Stimulated activated CD4-positive, alpha-beta T cell treated with anti-CD3 and anti-CD28 coated beads, Interleukin-4, amount 100 ng/mL, for 48 hours (primary cell): ENCODE measurements at places on chromosomes 2 and 18.

- no peak for DNase-seq
These were observed 1.2 kb downstream of the TFPI start for GRCh38 chr2:187552828-187553681.

DNA sequence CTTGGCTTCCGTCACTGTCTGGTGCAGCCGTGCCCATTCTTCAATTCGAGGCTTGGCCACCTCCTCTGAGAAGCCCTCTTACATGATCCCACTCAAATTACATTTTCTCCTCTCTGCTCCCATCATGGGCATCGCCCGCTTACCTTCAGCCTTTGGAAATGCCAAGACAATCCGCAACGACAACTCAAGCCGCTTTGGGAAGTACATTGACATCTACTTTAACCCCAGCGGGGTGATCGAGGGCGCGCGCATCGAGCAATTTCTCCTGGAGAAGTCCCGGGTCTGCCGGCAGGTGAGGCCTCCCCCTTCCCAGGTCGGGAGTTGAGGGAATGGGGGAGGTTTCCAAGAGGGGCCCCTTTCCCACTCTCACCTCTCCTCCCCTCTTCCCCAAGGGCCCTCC, 38.3 kb downstream of the MYO7B start:
- DNase-seq: no peak

DNA sequence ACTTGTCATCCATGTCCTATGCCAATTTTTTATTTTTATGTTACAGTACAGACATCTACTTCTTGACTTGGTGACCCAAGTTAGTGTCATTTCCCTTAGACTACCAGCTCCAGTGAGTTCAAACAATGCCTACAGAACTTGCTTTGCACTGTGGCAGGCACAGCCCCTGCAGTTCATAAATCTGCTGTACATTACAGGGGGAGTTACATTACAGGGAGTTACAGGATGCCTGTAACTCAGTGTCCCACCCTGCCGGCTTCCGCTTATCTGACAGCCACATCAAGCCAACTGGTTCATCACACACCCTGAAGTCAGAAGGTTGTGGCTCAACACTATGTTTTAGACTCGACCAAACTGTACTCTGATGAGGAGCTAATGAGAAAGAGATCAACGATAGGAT, 7.8 kb upstream of the NPAS2 start:
- no peak for DNase-seq

DNA sequence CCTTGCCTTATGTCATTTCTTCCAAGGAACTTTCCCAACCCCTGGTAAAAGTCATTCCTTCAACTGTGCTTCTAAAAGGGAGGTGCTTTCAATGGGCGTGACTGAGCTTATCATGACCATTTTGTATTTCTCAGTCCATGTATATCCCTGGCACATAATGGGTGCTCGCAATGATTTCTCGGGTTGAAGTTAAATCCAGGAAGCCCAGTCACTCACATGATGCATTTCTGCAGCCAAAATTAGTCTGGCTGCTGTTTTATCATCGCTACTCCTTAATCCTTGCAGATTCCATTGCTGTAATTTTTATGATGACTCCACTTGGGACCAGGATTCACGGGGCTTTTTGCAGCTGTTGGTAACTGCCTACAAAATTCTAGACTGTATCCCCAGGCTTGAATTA, 25.9 kb upstream of the RFX8 start:
- DNase-seq: no peak

DNA sequence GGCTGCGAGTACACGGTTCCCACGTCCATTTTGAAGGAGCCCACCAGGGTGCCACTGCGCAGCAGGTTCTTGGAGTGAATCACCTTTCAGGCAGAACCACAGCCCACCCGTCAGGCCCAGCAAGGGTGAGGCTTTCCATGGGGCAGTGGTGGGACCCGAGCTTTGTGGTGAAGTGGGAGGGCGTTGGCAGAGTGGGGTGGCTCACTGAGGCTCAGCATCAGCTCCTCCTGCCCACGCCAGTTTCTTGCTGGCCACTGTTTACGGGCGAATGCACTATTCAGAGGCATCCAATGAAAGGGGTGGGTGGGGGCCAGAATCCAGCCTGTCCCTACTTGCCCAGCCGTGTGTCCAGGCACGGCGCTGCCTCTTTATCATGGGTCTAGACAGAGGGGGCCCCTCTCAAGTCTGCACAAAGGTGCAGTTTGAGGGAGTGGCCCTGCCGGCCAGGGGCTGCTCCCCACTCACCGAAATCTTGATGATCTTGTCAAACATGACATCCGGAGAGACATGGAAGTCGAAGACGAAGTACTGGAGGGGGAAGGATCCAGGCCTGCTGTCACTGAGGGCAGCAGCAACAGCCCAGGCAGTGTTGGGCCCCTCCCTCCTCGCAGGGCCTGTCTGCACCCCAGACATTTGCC, 11.4 kb upstream of the OTOF start:
- DNase-seq: no peak

- no peak for DNase-seq
These were observed 53.8 kb downstream of the GULP1 start for GRCh38 chr2:188345426-188345825.

DNA sequence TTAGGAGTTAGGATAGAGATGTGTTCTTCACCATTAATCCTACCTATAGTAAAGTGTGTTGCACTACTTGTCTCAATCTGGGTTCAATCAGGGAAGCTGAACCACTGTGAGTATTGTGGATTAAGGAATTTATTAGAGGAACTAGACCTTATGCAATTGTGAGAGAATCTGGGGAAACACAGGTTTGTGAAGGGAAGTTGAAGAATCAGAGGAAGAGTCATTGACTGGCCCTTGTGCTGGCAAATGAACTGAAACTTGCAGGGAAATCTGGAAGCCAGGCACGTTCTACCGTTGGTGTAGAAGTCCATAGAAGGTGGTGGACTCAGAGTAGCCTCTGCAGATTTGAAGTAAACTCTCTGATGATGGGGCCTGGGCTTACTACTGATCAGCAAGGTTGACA, 44.7 kb upstream of the HK2 start:
- DNase-seq: no peak

DNA sequence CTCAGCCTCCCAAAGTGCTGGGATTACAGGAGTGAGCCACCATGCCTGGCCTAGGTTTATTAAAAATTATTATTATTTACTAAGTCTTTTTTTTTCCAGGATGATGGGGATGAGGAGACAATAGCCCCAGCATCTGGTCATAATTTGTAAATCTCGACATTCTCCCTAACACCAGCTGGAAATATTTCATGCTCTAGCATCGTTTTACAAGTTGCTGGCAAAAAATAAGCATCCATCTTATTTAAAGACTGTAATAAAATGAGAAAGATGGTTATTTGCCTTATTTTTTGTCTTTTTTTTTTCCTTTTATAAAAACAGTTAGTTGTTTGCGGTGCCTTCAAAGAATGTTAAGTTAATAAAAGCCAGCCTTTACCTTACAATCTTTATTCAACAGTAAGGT, 56.7 kb downstream of the SF3B1 start:
- no peak for DNase-seq

GRCh38 chr2:71823526-71823925, 324.1 kb downstream of the CYP26B1 start:
- no peak for DNase-seq

DNA sequence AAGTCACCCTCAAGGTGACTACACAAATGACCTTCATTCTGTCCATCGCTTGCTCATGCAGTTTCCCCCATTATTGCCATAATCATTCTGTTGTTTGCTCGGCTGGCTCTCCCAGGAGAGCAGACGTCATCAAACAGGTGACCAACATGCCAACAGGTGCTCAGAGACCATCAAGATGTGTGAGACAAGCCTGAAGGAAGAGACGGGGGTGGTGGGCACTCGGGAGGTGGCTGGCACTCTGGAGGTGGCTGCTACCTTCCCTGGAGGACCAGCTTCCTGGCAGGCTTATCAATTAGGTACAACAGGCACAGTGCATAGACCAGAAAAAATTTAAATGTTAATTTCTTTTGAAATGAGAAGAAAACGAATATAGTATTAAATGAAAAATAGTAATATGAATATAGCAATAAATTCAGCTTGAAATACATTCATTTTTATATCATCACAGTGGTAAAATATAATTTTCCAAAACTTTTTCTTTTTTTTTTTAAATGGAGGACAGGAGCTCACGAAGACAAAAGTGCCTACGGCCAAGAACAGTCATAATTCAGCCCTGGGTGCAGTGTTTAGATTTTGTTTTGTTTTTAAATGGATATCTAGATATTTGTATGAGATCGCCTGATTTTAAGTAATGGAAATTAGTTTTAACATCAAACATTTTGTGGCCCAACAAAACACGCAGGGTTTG, 16.9 kb upstream of the HAAO start:
- no peak for DNase-seq

DNA sequence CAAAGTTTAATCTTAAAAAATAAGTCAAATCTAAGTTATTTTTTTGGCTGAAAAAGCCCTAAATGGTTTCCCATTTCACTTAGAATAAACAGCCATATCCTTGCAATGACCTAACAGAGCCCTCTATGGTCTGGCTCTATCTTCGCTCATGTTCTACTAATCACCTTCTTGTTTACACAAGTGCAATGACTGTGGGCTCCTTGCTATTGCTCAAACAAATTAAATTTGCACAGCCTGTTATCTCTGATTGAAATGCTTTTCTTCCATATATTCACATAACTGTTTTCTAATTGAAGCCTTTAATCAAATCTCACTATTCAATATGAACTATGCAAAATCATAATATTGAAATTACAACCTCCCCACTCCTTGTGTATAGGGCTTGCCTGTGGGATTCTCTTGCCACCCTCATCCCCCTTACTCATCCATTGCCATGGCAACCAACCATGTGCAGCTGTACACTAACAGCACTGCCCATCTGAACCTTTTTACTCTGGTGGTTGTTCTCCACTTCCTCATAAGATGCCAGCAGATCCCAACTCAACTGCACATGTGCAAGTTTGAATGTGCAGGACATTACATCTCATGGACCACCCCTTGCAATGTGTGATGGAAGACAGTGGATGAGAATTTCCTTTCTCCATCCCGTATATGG, 1083.2 kb downstream of the SOCS6 start:
- no peak for DNase-seq

GRCh38 chr2:54083021-54083420, 32.4 kb upstream of the ACYP2 start:
- no peak for DNase-seq

DNA sequence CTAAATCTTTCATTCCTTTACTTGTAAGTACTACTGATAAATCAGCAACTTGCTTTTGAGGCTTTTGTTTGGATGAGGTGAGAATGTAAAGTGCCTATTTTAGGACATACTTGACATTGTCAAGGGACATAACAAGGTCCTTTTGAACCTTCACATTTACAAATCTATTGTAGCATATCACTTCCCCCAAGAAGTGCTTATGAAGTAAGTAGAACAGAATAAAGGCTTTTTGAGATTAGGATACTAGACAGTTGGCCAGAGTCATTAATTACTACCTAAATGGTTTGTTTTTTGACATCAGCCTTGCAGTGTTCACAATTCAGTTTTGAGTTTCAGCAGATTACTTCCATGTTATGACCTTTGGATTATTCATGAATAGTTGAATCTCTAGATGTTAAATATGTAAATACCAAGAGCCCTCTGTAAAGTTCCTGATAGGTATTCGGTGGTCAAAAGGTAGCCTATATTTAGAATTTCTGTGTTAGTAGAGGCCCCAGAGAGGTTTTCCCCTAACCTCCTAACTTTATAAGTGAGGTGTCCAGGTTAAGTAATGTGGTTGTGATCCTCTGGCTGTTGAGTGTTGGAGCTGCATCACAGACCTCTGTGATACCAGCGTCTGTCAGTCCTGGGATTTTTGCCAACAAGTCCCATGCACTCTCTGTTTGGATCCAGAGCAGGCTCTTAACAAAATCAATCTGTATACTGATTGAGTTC, 67.2 kb downstream of the LCLAT1 start:
- DNase-seq: no peak
